Neural crest cell (in vitro differentiated cells): ENCODE measurements at places on chromosomes 1 and 21.

DNA sequence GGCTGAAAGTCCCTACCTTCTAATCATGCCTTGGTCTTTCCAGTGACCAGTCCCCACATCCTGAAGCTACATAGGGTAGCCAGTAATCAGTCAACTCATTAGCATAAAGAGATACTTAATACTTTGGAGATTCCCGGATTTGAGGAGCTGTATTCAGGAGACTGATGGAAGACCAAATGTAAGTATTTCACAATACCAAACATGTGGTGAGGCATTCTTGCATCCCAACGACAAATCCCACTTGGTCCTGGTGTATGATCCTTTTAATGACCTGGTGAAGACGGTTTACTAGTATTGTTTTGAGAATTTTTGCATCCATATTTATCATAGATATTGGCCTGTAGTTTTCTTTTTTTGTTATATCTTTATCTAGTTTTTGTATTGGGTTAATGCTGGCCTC lies 40.6 kb downstream of the RGS7 start:
- DNase-seq: no peak

DNA sequence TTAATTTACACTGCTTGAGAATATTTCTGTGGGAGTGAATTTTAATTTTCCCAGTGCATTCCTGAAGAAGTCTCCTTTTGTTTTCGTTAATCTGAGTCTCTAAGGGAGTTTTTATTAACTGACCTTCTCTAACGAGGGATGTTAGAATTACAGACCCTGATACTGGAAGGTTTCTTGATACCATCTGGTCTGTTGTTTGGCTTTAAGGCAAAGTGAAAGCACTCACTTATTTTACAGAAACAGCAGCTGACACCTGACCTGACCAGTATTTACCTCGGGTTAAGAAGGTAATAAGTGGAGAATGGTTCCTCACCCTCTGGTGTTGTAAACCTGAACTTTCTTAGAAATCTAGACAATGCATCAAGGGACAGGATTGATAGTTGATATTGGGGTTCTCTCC lies 12.4 kb downstream of the CDC14A start:
- DNase-seq: no peak

DNA sequence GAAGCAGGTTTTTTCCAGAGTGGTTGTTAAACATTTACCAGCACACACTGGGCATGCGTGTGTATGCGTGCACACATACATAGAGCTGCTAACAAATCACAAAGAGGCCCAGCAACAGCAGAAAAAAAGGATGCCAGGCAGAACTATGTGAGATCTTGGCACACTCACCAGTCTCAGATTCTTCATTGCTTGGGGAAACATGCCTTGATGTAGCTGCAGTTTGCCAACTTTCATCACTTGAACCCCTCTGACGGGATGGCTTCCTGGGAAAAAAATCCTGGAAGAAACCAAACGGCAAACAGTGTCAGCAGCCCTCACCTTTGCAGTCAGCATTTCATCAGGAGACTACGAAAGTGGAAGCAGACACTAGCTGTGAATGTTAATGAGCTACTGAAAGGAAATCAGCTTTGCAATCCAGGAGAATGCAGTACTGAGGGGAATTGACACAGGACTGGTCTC lies 609.1 kb downstream of the KIF26B start:
- DNase-seq: no peak

DNA sequence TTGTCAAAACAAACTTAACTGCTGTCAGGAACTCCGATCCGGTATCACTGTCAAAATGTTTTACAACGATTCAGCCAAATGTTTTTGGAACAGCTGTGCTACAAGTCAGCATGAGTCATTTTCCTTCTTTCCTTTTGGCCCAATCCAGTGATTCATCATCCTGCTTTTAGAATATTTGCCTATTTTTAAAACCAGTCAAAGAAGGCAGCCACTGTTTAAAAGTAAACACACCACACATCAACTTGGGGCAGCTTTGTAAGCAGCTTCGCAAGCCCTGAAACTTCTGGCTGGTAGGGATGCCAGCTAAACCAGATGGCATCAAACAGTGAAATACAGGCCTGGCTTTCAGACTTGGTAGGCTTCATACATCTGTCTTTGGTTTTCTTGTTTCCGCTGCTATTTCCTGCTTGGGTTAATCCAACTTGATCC lies 14.9 kb downstream of the MAP3K7CL start:
- DNase-seq: no peak

- DNase-seq: no peak
Observed at GRCh38 chr1:246332078-246332477, 175.0 kb downstream of the SMYD3 start.

- no peak for DNase-seq
Observed at GRCh38 chr1:60891765-60892164, 190.6 kb upstream of the NFIA start.

GRCh38 chr1:61238359-61238665 lies 156.0 kb downstream of the NFIA start:
- no peak for DNase-seq

DNA sequence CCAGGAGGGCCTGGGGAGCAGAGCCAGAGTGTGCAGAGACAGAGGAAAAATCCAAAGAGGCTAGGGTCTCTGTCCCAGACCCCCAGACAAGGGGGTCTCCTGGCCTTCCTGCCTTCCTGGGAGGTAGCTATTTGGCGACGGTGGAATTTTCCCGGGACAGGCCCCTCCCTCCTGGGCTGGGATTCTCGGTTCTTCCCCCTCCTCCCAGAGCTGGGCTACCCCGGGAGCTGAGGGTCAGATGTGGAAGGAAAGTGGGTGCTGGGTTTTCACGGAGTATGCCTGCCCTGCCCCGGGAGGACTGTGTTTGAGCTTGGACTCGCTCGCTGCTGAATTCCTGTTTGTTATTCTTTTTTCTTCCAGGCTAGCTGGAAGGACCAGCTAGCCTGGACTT lies 759 bp downstream of the AMPD2 start:
- no peak for DNase-seq

GRCh38 chr21:34340061-34340460 lies 23.7 kb upstream of the KCNE2 start:
- no peak for DNase-seq

- no peak for DNase-seq
Observed at GRCh38 chr1:167360120-167360519, 139.4 kb downstream of the POU2F1 start.

DNA sequence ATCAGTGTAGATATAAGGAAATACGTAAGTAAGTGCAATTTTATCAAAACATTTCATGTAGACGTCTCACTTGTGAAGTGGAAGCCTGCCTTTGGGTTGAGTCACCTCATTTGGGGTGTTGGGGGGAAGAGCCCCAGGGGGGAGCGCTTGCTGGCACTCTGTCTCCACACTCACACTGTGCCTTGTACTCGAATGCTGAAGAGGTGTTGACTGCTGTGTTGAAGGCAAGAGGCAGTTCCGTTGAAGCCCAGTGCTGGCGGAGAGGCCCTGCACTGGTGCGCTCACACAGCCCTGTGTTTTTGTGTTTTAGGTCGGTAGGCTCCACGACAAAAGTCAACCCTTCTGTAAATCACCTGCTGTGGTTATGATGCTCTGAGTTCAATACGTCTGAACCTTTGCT lies 131.9 kb upstream of the COL6A1 start:
- no peak for DNase-seq

DNA sequence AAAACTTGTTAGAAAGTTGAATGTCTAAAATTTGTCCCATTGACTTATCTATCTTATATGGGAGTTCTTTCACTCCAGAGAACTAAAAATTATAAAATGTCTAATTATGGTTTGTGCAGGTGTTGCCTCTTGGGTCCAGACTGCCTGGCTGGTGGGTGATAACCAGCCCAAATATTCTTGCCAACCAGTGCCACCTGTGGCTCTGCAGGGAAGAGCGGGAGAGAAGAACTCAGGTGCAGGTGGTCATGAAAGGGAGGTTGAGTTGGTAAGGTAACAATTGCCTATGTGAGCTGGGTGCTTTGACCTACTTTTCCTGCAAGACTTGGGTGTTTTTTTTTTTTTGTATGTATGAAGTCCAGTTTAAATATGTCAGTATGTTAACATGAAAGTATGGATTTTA lies 10.2 kb downstream of the RPS6KC1 start:
- DNase-seq: no peak

- DNase-seq: no peak
Observed at GRCh38 chr1:86436041-86436440, 12.1 kb downstream of the CLCA2 start.

DNA sequence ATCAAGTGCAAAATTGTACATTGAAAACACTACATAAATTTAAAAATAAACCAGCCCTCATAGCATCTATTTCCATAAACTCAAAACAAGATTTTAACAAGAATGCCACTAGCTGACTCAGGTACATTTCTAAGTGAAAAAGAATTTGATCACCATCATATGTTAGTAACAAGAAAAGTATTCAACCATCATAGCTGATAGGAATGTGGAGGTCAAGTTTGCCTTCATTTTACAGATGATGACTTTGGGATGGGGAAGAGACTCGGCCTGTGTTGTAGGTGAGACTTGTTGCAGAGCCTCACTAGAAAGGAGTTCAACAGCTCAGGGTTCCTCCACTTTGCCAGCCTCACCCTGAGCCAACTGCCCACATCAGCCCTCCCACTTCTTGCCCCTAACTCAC lies 318.8 kb upstream of the FAM78B start:
- DNase-seq: no peak

DNA sequence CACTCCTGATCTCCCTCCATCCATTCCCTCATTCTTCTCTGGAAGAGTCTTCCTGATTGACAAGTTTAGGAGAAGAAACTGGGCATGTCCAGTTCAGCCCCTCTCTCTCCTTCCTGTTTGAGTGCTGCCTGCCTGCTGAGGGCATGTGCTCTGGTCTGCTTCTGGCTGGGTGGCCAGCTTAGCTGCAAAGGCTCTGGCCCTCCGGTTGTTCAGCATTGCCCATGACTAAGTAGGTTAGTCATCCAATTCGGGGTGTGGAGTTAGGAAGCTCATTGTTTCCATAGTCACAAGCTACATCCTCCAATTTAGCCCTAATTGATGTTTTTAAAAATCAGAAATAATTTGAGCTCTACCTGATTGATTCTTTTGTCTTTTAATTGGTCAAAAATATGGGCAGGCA lies 25.6 kb upstream of the PLA2G2E start:
- no peak for DNase-seq

GRCh38 chr1:65434255-65434654 lies 13.8 kb downstream of the LEPR start:
- DNase-seq: no peak

GRCh38 chr1:22801761-22802160 lies 91.1 kb downstream of the EPHB2 start:
- peak; percentile 73 for DNase-seq

GRCh38 chr1:43147625-43148327 lies 24.3 kb downstream of the EBNA1BP2 start:
- peak; percentile 95 for DNase-seq

- DNase-seq: peak; percentile 75
Observed at GRCh38 chr1:101309334-101310311, 72.8 kb downstream of the S1PR1 start.

GRCh38 chr21:41557884-41558283 lies 49.9 kb upstream of the TMPRSS2 start:
- no peak for DNase-seq

DNA sequence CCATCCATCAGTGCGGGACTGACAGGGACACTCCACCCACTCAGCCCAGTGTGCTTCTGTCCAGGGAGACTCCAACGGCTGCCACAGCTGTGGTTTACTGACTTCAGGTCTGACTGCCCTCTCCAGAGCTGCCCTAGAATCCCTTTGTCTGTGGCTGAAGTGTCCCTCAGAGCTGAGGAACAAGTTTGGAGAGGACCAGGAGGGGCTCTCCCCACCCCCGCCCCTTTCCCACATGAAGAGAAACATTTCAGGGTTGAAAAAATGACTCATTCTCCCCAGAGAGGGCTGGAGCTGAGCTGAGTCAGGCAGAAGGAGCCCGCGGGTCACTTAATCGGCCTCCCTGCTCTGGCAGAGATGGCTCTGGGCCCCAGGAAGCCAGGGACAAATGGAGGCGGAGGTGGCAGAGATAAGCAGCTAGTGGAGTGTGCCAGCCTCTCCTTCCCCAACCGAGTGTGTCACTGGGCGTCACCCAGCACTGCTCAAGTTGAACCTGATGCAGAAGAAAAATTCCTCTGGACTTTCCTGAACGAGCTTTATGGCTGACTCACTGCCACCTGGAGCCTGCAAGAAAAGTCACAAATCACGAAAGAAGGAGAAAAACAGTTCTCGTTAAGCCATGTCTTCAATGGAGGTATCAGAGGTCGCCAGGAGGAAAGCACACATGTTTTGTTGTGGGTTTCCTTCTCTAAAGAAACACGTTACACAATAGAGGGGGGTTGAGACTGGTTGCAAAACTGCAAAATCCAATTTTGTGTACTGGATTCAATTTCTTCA lies 34.3 kb upstream of the ECE1 start:
- DNase-seq: no peak

GRCh38 chr1:223199094-223199647 lies 56.1 kb upstream of the TLR5 start:
- DNase-seq: no peak

- DNase-seq: no peak
Observed at GRCh38 chr1:216690603-216691002, 32.6 kb downstream of the ESRRG start.

DNA sequence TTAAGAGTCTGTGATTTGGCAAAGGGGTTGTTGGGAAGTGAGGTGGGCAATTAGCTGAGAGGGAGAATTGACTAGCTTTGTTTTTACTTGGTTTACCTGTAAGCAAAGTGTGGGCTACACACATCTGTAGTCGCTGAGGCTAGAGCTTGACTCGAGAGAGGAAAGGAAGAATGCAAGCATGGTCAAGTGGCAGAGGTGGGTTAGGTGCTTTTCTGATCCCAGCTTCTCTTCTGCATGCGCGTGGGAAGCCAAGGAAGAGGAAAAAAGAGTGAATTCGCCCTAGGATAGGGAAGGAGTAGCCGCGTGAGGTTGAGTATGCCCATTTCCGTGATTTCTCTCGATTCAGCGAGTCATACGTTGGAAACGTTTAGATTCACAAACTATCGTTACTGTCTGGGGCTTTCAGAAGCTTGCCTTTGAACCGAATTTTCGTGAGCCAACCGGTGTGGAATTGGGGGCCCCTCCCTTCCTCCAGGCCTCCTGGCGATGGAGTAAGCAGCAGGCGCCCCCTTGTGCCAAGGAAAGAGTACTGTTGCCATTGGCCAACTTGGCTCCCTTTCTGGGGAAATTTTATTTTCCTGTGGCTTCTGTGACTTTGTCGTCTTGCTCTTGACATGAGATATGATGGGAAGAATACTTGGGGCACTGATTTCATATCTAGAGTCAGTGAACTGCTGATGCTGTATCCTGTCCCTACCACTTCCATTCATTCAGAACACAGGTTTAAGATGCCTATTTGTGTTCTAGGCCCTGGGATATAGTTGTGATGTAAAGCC lies 1.3 kb downstream of the PIGV start:
- DNase-seq: peak; percentile 77

DNA sequence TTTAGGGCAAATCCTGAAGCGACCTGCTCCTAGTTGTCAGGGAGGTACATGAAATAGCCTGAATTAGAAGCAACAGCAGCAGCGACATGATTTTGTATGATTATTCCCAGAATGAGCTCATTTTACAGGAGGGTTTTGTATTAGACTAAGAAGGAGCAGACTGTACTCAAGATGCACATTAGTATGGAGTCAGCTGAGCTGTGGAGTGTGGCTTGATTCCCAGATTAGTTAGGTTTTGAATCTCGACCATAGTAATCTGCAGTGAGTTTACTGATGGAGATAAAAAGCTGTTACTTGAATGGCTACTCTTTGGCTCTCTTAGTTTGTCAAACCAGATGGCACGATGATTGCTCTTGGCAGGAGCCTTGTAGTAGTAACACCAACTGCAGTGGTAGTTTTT lies 143.1 kb downstream of the PHTF1 start:
- no peak for DNase-seq

- no peak for DNase-seq
Observed at GRCh38 chr1:8533907-8534306, 216.0 kb downstream of the SLC45A1 start.

GRCh38 chr1:94787691-94788090 lies 32.5 kb upstream of the SLC44A3 start:
- DNase-seq: no peak

GRCh38 chr1:2379733-2380404 lies 11.5 kb downstream of the MORN1 start:
- DNase-seq: no peak
